ENCODE measurements at places on chromosomes 12 and 14. TPM values are rescaled to one million over a fixed set of nuclear protein-coding genes. Genes with fewer than 3 reads are reported as not detected.

Gene VSIG10
- polyA plus RNA-seq = 30.4 TPM

Gene SLC8A3
- 0.35 TPM for polyA plus RNA-seq

DNA sequence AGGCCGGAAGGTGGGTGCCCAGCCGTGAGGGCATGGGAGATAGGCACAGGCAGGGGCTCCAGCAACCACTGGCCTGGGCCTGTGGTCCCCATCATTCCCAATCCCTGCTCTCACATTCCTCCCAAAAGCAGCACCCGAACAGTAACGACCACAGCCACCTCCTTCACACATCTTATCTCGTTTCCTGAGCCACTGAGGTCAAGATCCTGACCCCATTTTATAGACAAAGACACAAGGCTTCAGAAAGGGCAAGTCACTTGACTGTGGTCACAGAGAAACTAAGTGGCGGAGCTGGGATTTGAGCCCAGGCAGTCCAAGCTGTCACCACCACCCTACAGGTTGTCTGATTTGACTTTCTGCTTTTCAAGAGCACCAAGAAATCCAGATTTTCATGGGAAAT is 38.9 kb downstream of the DTX1 start:
- DNase-seq = no peak

DNA sequence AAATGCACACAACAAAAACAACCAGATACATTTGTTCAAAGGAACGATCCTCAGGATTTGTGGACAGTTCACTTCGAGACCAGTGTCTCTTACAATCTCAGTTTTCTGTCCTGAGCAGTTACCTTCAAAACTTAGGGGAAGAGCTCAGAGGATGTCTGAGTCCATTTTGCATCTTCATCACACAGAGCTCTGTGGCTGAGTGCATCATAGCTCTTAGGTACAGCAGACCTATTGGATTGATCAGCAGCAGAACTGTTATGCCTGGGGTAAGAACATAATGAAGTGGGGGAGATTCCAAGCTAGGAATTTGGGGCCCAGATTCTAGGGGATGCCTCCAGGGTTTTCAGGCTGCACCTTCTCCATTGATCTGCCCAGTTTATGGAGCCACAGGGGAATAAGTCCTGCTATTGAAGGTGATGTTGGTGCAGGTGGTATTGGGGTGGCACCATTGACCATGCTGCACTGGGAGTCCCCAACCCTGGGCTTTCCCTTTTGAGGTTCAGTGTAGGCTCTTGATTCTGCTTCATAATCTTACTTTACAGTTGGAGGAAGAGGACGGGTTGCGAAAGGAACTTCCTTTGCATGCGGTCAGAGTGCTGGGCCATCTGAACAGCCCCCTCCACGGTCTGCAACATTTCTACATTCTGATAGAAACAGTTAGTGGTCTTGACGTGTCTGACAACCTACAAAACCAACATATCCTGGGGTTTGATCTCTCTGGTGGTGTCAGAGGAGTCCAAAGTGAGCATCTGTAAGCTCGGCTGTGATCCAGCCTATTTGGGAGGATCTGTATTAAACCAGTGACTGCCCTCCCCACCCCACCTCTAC is 112.8 kb downstream of the CHST11 start:
- DNase-seq = no peak

DNA sequence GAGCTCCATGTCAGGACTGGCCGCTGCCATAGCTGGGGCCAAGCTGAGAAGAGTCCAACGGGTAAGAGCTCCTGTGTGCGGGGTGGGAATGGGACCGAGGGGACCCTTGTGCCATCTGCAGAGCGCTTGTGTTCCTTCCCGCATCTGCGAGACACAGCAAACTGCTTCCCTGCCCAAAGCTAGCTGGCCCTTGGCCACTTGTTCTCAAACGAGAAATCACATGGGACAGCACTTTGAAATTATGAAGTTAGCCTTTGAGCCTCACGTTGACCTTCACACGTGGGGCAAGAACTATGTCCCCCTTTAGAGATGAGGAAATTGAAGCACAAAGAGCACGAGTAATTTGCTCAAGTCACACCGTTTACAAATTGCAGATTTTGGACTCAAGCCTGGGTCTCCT is 30.8 kb downstream of the DEGS2 start:
- no peak for DNase-seq

Gene INSM2
- polyA plus RNA-seq = not detected

Gene INHBC
- polyA plus RNA-seq = 0.22 TPM

GRCh38 chr14:100715332-100715731 is 11.4 kb upstream of the DLK1 start:
- no peak for DNase-seq

Gene SLC10A1
- 0.19 TPM for polyA plus RNA-seq

DNA sequence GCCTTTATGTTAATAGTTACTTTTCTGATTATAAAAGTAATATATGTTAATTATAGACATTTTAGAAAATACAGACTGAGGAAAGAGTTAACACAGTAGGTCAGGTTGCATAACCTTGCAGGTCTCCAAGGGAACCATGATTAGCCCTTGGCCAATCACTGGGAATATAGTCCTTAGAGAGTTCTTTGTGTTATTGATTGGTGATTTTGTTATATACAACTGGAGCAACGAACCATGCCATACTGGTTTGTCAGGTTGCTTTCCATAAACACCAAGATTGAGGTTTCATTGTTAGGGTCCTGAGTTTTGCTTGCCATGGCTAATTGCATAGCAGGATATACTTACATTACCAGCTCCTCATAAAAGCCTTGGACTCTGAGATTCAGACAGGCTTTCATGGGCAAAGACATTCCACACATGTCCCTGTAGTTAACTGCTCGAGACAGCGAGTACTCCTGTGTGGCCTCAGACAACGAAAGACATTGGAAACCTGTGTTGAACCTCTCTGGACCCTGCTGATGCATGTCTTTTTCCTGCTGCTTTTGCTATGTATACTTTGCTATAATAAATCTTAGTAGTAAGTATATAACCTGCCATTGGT is 33.7 kb downstream of the MAPK1IP1L start:
- no peak for DNase-seq

Gene RPL10L
- polyA plus RNA-seq = 0.11 TPM

DNA sequence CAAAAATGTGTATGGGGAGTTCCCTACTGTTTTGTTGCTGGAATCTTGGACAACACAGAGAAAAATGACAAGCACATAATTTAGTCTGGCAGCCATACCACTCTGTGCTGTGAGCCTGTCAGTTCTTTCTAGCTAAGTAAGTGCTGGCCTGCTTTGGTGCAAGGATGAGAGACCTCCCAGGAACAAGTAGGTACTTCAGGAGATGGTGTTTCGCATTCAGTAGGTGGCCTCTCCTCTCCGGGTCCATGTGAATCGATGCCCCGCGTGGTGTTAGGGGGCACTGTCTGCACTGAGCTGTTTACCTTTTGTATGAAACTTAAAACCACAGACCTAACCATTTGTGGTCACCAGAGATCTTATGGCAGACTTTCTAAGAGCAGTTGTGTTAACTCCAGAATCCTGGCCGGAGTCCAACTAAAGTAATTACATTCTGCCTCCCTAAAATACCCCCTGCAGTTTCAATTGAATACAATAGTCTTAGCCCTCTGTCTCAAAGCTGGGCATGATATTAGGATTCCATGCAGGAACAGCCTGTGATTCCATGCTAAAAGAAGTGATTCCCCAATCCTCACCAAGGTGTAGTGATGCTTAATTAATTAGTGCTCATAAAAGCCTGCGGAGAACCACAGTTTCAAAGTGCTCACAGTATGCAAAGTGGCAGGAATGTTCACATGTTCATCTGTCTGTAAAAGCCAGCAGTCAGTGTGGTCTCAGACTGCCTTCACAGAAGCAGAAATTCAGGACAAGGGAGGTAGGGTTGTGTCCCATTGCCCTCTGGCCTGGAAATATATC is 64.2 kb downstream of the LLPH start:
- DNase-seq = peak; percentile 50

- DNase-seq = no peak
These were observed 407.0 kb upstream of the MGAT4C start for GRCh38 chr12:86663173-86663572.

Gene MYF5
- polyA plus RNA-seq = not detected

Gene GARIN6
- 0.12 TPM for polyA plus RNA-seq
